ENCODE measurements at places on chromosomes 5 and 9. TPM values are rescaled to one million over a fixed set of nuclear protein-coding genes. Genes with fewer than 3 reads are reported as not detected.

The CARTPT gene
- total RNA-seq: not detected

The SLC27A6 gene
- not detected for total RNA-seq

The ADAMTS12 gene
- total RNA-seq: not detected

The ACTBL2 gene
- total RNA-seq: not detected

The PRKAA1 gene
- total RNA-seq: 98.1 TPM

The STX17 gene
- 53.9 TPM for total RNA-seq

The IL5 gene
- total RNA-seq: not detected

The PCDHA4 gene
- total RNA-seq: not detected

The HAVCR2 gene
- 33.8 TPM for total RNA-seq

The LCN2 gene
- total RNA-seq: not detected

The RGS7BP gene
- not detected for total RNA-seq

The SLF1 gene
- total RNA-seq: 15.0 TPM

The ECM2 gene
- not detected for total RNA-seq

The C9 gene
- not detected for total RNA-seq

The ROR2 gene
- total RNA-seq: not detected

The ANKRD18B gene
- total RNA-seq: 0.51 TPM

The TRAF1 gene
- total RNA-seq: 130 TPM

The PKD2L2 gene
- total RNA-seq: 0.28 TPM

The RMRP gene
- total RNA-seq: 5,750 TPM

The XPA gene
- 19.4 TPM for total RNA-seq

The MRPS27 gene
- total RNA-seq: 39.5 TPM

Data from naive thymus-derived CD4-positive, alpha-beta T cell (primary cell).